ENCODE measurements at places on chromosomes 12 and 14.

DNA sequence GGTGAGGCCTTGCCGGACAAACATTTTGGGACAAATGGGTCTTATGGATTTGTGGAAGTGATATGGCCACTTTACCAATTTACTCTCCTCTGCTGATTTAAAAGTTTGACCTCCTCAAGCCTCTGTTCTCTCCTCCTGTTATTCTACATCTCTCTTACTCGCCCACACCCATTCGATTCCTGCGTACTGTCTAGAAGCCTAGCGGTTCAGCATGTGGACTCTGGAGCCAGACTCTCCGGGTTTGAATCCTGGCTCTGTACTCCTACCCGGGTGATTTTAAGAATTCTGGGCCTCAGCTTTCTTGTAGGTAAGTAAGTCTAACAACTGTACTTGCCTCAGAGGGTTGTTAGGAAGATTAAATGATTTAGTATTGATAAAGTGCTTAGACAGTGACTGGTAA, 168.6 kb upstream of the IFNG-AS1 start:
- DNase-seq, result no peak

GRCh38 chr12:19171731-19172130, 42.2 kb downstream of the PLEKHA5 start:
- DNase-seq, result no peak

DNA sequence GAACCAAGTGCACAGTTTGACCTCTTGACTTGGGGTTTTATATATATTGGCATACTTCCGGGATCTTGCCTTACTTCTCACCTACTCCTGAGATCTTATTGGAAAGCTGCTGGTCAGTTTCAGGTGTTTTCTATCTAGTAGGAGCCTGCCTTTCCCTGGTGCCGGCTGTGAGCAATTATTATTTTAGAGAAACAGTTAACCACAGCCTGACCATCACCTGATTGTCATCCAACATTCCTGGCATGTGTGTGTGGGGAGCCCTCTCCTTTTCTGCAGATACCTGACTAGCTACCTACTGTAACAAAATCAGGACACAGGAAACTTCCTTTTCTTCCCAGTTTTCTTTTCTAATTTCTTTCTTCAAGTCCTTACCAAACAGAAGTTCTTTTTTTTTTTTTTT, 220.4 kb downstream of the ATP23 start:
- DNase-seq, result no peak

DNA sequence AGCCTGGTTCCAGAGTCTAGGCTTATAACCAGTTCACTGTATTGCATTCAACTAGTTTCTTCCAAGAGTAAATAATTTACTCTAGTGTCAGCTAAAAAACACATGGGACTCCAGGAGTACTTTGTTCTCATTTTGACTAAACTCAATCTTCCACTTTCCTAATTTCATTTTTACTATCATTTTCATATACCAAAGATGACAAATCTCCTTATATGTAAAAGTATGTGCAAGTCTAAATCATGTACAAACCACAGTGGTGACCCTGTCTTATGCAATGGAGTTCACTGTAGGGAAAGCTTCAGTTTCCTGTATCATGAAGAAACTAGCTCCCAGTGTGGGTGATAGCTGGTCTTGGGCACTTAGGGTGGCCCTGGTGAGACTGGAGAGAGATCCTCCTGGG, 151.6 kb downstream of the HELB start:
- no peak for DNase-seq

- no peak for DNase-seq
These were observed 7.9 kb downstream of the MIA2 start for GRCh38 chr14:39241637-39242036.

GRCh38 chr12:51062631-51063397, 14.7 kb downstream of the LETMD1 start:
- DNase-seq, result no peak

DNA sequence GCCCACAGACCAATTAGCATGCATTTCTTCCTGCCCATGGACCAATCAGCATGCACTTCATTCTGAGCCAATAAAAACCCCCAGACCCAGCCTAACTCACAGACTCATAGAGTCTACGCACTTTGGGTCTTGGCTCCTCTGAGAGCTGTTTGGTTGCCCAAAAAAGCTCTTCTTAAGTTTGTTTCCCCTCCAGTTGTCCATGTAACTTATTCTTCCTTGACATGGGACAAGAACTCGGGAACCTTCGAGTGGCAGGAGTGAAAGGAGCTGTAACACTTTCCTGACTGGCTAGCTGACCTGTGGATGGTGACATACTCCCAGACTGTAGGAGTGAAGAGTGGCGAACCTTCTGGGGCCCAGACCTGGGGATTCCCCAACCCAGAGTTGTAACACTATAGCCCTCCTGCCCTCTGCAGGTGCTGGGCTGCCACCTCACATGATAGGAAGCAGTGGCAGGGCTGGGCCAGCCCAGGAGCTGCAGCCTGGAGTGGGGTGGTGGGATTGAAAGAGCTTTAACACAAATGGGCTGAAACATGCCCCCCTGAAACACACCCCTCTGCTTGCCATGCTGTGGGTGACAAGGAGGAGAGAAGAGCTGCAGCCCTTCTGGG, 4.4 kb upstream of the BTBD7 start:
- DNase-seq, result no peak

GRCh38 chr14:73462048-73462715, 3.8 kb upstream of the NUMB start:
- DNase-seq, result no peak

DNA sequence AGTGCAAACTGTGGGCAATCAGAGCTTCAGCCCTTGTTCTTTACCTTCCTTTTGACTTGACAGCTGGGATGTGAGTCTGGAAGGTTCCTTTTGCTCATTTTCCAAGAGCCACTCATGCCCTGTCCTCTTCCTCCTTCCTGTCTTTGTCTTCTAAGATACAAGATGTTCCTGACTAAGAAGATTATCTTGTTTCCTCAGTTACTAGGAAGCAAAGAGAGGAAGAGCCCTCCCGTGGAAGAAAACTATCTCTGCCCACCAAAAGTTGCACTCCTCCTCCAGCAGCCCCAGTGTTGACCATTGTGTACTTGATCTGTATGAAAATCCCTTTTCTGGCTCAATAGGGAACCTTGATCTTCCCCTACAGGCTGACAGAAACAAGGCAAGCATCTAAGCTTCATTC, 138.0 kb downstream of the C12orf75 start:
- no peak for DNase-seq

- DNase-seq, result no peak
These were observed 65.1 kb upstream of the KTN1 start for GRCh38 chr14:55514819-55515490.

- no peak for DNase-seq
These were observed 19.0 kb downstream of the FAM222A start for GRCh38 chr12:109732321-109733305.

Measured in activated CD4-positive, alpha-beta T cell treated with anti-CD3 and anti-CD28 coated beads, Interleukin-2, amount 10 ng/mL, durations not matched to agents 7 days and 5 days (primary cell).